ENCODE measurements at places on chromosomes 5 and 9.
A peak's percentile ranks its signal among the peaks of the same experiment; 100 is the strongest.

DNA sequence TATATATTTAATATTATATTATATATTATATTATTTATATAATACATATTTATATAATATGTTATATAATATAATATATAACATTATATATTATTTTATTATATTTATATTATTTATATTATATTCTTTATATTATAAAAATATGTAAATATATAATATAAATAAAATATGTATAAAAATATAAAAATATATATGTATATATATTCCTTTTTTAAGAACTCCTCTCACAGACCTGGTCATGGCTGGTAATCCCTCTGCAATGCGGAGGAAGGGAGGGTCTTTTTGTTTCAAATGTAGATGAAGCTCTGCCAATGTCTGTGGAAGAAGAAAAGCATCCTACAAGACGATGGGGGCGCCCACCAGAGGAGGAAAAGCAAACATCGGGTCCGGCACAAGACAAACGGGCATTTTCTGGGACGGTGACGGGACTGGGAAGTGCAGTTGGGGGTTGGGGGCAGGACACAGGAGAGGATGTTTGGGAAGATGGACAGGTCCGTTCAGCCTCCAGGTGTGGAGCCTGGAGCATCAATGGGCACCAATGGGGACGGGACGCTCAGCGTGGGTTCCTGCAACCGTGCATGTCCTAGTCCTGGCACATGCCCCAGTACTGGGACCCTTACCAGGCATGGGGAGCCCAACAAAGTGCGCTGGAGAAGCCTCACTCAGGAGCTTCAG is 194.0 kb downstream of the IRX1 start:
- DNase-seq: no peak

GRCh38 chr5:78588507-78588906 is 60.1 kb downstream of the LHFPL2 start:
- DNase-seq: no peak

GRCh38 chr5:57592236-57592635 is 109.6 kb upstream of the ACTBL2 start:
- DNase-seq: no peak

DNA sequence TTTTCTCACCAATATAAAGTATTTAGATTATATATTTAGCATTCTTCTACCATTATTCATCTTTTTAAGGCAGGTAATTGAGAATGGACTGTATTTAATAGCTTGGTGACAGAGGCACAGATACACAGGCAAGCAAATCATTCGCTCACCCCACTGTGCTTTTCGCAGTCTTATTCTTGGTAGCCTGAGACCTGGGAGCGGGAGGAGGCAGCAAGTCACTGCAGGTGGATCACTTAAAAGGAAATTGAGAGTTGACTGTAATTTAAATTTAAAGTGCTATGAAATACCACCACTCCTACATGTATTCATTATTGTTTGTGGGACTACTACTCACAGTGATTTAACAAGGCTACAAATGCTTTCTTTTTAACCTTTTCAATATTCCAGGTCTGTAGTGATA is 9.7 kb downstream of the RICTOR start:
- DNase-seq: no peak

DNA sequence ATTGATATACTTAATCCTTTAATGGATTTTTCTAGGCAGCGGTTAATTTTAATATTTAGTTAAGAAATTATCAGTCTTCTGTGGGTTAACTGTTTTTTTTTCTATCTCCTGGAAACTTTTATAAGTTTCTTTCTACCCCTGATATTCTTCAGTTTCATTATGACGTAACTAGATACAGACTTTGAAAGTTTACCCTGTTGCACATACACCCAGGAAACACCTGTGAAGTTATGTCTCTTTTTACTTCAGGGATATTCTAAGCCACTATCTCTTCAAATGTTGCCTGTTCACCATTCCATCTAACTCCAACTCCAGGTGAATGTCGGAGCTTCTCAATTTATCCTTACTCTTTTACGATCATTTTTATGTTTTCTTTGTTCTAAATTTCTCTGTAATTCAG is 329.0 kb downstream of the ICE1 start:
- DNase-seq: no peak

DNA sequence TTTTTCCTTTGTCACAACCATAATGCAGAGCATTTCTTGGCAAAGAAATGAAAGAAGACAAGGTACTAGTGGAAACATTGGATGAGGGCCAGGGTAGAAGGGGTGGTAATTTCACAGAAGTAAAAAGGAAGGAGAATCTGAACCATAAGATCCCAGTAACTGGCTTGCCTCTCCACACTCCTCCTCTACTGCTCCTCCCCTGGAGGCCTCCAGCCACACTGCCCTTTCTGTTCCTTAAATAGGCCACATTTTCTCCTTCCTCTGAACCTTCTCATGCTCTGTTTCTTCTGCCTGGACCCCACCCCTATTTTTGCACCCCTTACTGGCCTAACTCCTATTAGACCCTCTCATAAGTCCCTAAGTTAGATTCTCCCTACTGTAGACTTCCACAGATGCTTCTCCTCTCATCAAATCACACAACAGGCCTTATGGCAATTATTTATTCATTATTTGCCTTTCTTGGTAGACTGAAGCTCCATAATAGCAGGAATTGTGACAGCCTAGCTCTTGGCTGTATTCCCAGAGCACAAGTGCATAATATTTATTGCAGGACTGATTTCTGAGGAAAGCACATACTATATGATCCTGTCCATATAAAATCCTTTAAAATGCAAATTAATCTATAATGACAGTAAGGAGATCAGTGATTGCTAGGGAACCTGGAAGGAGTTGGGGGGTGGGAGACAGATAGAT is 31.3 kb upstream of the GRIA1 start:
- no peak for DNase-seq

DNA sequence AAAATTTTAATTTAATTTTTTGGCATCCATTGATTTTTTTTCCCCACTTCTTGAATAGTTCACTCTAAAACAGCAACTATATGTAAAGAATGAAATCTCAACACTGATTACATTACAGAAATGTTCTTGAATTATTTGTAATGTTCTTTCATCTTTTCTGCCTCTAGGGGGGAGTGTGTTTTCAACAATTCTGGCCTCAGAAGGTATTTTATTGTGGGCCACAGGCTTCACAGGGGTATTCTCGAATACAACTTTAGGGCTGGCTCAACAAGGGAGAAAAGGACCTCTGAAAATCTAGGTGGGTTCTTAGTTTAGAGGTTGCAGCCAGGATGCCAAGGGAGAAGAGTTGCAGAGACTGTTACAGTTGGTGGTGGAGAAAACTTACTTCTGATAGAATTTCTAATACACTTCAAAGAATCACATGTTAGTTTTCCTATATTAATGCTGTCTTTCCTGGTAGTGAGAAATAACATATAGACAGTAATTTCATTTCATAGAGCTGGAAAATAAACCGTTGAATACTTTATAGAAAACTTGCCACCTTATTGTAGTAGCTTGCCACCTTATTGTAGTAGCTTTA is 3.6 kb upstream of the NPR3 start:
- DNase-seq: peak; percentile 67

DNA sequence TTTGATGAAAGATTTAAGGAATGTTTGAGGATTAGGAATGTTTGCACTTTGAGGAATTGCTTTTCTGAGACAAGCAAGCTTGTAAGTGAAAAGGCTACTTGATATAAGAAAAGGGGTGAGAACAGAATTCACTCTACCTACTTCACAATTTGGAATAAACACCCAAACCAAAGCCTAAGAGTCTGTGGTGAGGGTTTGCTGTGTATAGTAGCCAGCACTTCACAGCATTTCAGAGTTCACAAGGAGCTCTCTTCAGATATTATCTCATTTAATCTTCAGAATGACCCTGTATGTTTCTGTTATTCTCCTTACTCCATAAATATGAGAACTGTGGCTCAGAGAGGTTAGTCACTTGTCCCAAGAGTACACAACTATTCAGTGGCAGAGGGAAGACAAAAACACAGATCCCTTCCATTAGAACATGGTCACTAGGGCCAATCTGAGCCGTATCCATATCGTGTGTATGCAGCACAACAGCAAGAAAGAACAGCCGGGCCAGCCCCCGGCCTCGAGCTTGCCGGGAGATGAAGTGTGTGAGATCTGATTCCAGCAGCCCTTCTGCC is 92.4 kb downstream of the FRMD3 start:
- peak; percentile 31 for DNase-seq
